NCI-H69 (cell line): ENCODE measurements at places on chromosomes 6 and 20.
A peak's percentile ranks its signal among the peaks of the same experiment; 100 is the strongest.

GRCh38 chr6:152954443-152954842 is 28.4 kb downstream of the FBXO5 start:
- peak; percentile 26 for DNase-seq

DNA sequence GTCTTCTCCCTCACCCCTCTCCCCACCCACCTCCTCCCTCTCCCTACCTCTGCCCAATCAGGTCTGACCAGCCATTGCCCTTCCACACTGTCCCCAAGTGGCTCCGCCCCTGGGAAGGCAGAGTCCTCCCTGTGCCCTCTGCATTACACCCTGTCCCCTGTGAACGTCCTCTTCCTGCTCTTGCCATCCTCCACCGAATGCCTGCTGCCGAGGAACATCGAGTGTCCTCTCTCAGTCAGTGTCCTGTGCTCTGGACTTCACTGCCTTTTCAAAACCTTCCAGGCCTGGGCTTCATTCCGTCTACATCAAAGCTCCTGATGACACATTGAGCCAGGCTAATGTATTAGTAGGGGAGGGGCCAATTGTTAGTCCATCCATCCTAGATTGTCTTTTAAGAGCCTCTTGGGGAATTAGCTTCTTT is 3.3 kb upstream of the PACSIN1 start:
- DNase-seq = peak; percentile 91

- DNase-seq = no peak
Measured at GRCh38 chr20:52924411-52925271, 47.5 kb upstream of the TSHZ2 start.

DNA sequence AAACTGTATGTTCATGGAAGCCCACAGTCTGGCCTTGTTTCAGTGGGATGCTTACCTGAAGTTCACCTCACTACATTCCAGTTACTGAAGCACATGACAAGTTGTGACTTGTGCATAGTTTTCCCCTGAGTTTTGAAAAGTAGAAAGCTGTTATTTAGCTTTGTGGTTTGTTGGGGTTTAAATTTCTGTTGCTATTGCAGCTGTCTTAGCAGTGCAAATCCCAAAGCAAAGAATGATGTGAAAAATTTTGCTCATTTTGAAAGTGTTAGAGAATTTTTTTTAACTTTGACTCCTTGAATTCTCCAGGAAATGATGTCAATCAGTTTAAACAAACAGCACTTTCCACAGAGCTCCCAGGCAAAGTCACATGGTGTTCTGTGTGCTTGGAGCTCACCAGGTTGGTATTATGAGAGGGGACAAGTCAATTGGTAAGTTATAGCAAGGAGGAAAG is 268.4 kb downstream of the ADGRG6 start:
- no peak for DNase-seq

GRCh38 chr20:54152227-54153040 is 21.4 kb downstream of the CYP24A1 start:
- no peak for DNase-seq

GRCh38 chr6:136288566-136289326 is 900 bp downstream of the BCLAF1 start:
- DNase-seq = peak; percentile 88

DNA sequence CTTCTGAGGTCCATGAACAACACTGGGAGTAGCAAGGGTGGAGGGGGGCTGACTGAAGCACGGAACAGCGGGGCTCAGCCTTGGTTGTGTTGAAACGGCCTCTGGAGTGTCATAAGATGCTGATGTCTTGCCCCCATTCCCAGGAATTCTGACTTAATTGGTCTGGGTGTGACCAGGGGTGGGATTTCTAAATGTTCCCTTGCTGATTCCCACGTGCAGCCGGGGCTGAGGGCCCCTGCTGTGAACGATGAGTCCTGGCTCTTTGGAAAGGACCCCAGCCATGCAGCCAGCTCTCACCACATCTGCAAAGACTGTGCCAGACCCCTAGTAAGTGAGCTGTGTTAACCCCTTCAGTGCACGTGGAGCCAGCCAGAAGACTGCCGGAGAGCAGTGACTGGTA is 28.6 kb upstream of the FAM50B start:
- no peak for DNase-seq

- DNase-seq = no peak
Measured at GRCh38 chr6:141513830-141514229, 618.9 kb upstream of the GJE1 start.

DNA sequence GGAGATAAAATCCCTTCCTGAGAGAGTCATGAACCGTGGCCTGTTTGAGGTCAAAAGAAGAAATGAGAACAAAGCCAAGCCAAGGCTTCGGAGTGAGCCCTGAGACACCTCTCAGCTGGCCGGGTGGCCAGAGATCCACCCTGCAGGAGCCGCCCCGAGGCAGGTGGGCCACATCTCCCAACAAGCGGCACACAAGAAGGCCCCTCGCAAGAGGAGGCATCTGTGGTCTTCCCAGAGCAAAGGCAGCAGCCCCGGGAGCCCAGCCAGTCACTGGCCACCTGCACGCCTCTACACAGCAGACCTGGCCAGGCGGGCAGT is 30.9 kb upstream of the AFDN start:
- no peak for DNase-seq

GRCh38 chr20:14921513-14921912 is 584.1 kb upstream of the FLRT3 start:
- DNase-seq = peak; percentile 90

GRCh38 chr20:10645205-10645570 is 28.6 kb downstream of the JAG1 start:
- DNase-seq = no peak

DNA sequence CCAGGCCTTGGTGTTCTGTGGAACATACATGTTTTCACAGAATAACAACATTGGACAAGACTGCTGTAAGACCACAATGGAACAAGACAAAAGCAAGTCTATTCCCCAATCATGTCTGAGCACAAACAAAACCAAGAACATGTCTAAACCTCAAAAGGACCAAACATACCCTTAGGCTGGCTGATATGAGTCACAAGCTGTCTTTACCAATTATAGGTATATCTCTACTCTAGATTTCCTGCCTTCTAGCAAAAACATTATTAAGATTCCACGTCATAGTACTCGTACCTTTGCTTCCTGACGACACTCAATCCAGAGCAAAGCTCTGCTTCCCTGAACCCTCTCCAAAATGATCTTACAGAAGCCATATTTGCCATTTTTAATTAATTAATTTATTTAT is 15.4 kb upstream of the L3MBTL1 start:
- DNase-seq = no peak

DNA sequence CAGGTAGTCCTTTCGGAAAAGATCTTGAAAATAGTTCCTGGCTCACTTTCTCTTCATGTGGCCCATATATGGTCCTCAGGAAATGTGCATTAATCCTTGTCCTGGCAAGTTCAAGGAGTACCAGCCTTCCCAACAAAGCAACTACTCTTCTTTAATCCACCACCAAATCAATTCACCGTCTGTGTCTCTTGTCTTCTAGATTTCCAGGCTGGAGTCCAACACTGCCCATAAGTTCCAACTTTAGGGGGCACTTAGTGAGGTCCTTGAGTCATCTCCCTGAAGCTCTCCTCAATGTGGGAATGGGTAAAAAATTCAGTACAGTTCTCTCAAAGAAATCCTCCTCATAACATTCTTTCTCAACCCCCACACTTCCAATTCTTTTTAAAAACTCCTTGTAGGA is 6.9 kb upstream of the DAAM2 start:
- DNase-seq = no peak

DNA sequence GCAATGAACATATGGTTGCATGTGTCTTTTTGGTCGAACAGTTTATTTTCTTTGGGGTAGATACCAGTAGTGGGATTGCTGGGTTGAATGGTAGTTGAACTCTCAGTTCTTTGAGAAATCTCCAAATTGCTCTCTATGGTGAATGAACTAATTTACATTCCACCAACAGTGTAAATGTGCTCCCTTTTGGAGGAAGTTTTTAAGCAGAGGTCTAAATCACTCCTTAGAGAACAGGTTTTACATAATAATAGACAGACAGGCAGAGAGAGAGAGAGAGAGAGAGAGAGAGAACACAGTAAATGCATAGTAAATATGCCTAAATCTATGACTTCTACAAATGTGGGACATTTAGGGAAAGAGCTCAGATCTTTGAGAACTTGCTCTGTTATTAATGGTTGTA is 37.6 kb downstream of the GRM1 start:
- DNase-seq = no peak

DNA sequence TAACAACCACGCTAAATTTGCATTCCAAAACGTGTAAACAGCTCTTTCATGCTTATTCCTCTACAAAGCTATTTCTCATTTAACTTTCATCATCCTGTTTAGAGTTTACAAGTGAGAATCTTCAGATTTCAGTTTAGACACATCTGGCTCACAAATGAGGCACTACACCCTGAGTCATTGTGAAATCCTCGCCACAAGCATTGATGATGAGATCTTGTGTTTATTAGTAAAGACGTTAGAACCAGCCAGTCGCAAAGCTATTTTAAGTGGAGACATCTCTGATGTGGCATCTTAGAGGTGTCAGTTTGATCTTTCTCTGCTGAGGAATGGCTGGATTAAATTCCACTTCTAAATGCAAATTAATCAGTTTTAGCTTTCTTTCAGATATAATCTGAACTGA is 8.3 kb upstream of the ISM1 start:
- DNase-seq = no peak

DNA sequence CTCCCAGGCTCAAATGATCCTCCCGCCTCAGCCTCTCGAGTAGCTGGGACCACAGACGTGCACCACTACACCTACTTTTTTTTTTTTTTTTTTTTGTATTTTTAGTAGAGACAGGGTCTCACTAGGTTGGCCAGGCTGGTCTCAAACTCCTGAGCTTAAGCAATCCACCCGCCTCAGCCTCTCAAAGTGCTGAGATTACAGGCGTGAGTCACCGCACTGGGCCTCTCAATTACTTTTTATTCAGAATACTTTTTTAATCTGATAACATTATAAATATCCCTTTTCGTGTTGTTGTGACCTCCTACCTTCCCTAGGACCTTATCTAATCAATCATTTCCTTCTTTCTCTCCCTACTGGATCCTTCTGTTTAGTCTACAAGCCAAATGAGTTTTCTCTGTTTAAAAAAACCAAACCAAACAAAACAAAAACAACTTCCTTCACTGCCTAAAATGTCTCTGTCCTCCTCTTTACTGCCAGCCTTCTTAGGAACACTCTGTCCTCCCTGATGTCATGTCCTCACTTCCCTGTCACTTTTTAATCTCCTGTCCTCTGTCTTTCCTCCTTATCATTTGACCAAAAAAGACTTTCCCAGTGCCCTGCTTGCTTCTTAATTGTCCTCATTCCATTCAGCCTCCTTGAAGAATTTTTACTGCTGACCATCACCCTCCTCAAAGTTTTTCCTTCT is 85.0 kb downstream of the CAP2 start:
- DNase-seq = no peak

GRCh38 chr6:163738725-163739407 is 324.3 kb downstream of the QKI start:
- DNase-seq = no peak

DNA sequence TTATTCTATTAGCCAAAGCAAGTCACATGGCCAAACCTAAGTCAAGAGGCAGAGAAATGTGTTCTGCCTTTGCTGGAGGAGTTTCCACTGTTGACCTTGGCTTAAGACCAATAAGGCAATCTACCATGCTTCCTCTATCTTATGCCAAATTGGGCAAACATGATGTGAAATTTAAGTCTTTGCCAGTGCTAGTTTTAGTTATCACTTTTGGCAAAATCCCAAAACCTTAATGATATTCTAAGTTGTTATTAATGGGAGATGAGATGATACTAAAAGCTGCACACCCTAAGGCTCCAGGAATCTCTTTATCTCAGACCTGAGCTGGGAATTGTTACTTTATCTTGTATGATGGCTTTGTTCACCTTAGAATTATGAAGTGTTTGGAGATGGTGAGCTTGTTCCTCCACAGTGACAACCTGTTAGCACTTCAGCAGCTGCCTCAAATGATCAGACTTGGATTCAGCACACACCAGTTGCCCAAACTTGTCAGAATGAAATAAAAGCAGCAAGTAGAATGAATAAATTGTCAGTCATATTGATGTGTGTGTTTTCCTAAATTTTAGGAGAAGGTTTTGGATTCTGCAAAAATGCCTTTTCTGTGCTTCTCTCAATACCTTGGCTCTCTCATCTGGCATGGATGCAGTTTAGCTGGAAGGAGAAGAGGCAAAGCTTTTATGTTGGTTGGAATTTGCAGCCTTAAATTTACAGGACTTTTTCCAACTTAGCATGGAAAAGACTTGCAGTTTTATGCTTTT is 49.3 kb downstream of the RIN2 start:
- DNase-seq = peak; percentile 95

- DNase-seq = peak; percentile 6
Measured at GRCh38 chr6:134295953-134296553, 21.9 kb downstream of the SGK1 start.

GRCh38 chr6:128057541-128057940 is 156.7 kb upstream of the THEMIS start:
- DNase-seq = no peak

DNA sequence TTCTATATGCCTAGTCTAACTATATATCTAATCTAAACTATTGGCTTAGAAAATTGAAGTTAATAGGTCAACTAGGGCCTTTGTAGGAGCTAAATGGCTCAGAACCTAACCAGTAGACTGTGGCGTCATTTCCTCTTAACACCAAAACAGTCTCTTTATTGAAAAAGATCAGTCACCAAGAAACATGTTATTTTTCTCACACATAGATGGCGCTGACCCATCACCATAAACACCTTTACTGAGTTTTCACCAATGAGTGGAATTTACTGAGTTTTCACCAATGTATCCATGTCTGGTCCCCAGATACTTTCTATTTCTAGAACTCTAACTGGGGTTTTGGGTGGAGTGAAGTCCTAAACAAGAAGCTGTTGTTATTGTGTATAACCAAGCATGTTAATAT is 636.0 kb downstream of the BCKDHB start:
- DNase-seq = peak; percentile 78

GRCh38 chr6:143183666-143184065 is 123.0 kb downstream of the AIG1 start:
- peak; percentile 15 for DNase-seq

GRCh38 chr6:31663126-31663960 is 1.5 kb downstream of the GPANK1 start:
- DNase-seq = no peak

DNA sequence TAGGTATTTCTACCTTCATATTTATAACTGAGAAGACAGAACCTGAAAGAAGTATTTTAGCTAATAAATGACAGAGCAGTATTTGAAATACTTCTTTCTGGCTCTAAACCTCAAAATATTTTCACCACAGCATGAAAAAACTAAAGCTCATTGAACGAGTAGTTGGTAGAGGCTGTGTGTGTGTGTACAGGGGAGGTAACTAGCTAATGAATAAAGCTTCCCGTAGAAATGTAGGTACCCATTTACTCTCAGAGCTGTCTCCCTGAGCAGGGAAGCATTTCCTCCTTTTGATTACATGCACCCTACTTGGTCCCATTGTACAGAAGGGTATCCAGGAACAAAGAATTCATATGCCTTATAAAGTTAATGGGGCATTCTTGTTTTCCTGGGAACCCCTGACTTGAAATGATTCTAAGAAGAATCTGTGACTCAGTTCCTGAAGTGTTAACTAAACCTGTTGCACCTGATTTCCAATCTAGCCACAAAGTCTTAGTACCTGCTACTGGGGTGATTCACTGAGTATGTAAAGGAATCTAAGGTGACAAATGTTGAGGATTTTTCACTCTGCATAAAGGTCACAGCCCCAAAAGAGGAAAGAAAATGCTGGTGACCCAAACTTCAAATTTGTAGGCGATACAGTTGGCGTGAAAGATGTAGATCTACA is 12.5 kb downstream of the CRYBG1 start:
- DNase-seq = no peak

GRCh38 chr6:164409309-164410009 is 899.9 kb downstream of the C6orf118 start:
- no peak for DNase-seq
